ENCODE measurements at places on chromosomes 3 and 15.

GRCh38 chr3:182786564-182787196, 6.6 kb upstream of the ATP11B start:
- H3K4me1 ChIP-seq = no peaks in the 10 kb centered on the region
- H3K36me3 ChIP-seq = no peaks in the 10 kb centered on the region
- no peak overlapping the region for H3K4me3 ChIP-seq
- no peak for DNase-seq
- H3K27me3 ChIP-seq = no peaks in the 10 kb centered on the region

DNA sequence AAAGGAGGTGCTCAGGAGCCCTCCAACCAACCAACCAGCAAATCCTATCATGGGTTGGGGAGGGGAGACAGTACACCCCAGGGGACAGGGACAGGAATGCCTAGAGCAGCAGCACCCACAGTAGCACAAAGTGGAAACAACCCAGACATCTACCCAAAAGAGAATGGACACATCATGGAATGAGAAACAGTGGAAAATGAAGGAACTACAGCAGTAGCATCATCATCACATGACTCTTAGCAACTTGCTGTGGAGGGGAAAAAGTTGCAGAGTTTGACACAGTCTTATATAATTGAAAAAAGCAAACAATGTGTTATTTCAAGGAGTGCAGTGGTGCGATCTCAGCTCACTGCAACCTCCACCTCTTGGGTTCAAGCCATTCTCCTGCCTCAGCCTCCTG, 11.0 kb downstream of the C3orf22 start:
- no peaks in the 10 kb centered on the region for H3K36me3 ChIP-seq
- no peak overlapping the region for H3K27ac ChIP-seq
- H3K4me1 ChIP-seq = no peaks in the 10 kb centered on the region
- no peak overlapping the region for H3K4me3 ChIP-seq
- DNase-seq = no peak

GRCh38 chr15:73927003-73927475, 777 bp downstream of the LOXL1 start:
- no peaks in the 10 kb centered on the region for H3K27me3 ChIP-seq
- no peaks in the 10 kb centered on the region for H3K36me3 ChIP-seq

DNA sequence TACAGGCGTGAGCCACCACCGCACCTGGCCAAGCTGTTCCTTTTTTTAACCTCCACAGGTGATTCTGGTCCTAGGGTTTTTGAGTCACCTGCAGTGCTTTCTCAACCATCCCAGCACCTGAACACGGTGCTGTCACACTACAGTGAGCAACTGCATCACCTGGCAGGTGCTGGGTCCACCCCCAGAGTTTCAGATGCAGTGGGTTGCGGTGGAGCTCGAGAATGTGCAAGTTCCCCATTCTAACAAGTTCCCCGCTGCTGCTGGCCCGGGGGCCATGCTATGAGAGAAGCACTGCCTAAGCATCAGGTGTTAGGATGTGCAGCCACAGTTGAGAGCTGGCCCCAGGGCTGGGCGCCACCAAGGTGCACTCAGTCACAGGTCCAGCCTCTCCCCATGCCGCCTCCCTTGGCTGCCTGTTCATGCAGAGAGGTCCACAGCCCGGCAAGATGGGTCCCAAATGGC, 18.0 kb downstream of the ISG20 start:
- H3K36me3 ChIP-seq = no peaks in the 10 kb centered on the region
- H3K4me1 ChIP-seq = peaks cover 26% of the 10 kb centered on the region
- DNase-seq = no peak

- H3K4me1 ChIP-seq = no peaks in the 10 kb centered on the region
- no peak for DNase-seq
Observed at GRCh38 chr3:15711281-15711680, 86.5 kb downstream of the ANKRD28 start.

DNA sequence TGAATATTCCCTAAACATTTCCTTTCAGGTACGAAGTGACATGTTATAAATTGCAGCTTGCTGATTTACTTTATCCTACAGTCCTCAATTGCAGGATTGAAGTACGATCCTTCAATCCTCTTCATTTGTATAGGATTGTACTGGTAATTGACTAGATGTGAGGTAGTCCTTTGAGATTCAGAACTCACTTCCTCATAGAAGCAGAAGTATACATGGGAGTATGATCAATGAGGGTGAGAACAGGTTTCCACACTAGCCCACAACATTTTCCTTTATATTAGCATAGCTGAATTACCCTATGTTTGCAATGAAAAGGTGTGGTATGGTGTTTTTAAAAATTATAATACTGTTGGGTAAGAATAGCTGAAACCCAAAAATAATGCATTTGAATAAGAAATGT, 160.0 kb upstream of the UMPS start:
- no peaks in the 10 kb centered on the region for H3K4me1 ChIP-seq
- no peak overlapping the region for H3K27ac ChIP-seq
- no peaks in the 10 kb centered on the region for H3K27me3 ChIP-seq
